Fibroblast of gingiva (primary cell): ENCODE measurements at places on chromosomes 5 and 9.

GRCh38 chr9:33220681-33221567 is 19.0 kb upstream of the SPINK4 start:
- DNase-seq, result no peak

- no peak for DNase-seq
Observed at GRCh38 chr9:93900436-93900819, 54.7 kb downstream of the BARX1 start.

DNA sequence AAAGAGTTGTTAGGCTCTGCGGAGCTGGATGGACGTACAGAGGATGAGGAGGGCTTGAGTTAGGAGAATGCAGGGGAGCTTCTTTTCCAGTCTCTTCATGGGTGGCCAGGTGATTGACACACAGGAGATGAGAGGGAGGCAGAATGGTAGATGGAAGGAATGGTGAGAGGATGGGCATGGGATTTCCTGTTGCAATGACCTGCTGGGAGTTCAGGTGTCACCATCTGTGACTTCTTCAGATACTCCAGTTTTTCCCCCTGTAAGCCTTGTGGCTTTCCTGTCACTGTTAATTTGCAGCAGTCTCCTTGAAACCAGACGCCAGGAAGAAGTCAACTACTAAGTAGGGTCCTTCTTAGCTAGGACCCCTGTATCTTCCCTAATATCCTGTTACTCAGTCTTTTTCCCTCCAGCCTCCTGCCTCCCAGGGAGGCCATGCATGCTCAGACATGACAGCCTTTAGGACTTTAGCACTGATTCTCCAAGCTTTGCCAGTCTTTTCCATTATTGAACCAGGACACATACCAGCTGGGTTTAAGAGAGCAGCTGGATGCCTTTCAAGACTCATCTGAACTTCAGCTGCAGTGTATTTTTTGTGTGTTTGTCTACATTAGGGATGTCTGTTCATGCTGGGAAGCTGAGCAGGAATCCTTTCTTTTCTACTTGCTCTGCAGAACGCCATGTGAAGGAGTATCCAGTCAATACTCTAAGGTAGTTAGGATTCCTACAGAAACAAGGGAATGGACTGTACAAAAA is 67.2 kb upstream of the CD180 start:
- DNase-seq, result no peak

DNA sequence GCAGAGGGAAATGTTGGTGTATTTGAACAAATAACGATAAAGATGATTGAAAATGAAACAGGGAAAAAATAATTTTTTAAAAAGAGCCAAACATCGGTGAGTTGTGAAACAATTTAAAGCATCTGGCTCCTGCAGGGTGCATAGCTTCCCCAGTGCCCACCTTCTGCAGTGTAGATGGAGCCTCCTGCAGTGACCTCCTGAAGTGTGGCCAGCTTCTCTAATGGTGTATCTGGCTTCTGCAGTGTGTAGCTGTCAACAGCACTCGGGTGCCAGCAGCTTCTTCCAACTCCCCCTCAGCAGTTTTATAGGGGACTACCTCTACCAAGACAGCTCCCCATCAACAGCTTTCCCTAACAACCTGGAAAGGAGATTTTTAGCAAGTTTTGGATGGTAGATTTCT is 279.4 kb upstream of the SEMA6A start:
- no peak for DNase-seq

- DNase-seq, result no peak
Observed at GRCh38 chr9:99190597-99191283, 31.0 kb downstream of the ALG2 start.

DNA sequence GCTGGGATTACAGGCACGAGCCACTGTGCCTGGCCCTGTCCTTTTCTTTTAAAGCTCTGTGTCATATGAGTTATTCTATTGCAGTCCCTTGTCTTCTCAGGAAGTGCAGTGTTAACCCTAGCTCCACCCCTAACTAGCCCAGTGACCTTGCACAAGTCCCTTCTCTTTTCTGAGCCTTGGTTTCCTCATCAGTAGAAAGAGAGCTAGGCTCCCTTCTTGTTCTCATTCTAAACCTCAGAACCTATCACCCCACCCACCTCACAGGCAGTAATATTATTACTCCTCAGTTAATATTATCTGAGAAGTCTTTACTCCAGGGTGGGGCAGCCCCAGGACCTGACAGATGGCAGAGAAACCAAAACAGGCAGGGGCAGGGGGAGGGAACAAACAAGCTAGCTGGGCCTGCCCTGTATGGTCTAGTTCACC is 7.2 kb downstream of the CYFIP2 start:
- no peak for DNase-seq

GRCh38 chr9:72618811-72619210 is 97.4 kb downstream of the TMC1 start:
- DNase-seq, result no peak
